Neural crest cell (in vitro differentiated cells): ENCODE measurements at places on chromosomes 6 and 20. TPM values are rescaled to one million over a fixed set of nuclear protein-coding genes. Genes with fewer than 3 reads are reported as not detected.

SPATA2 gene
- 10.3 and 10.5 TPM in 2 replicates for total RNA-seq

SLPI gene
- not detected in 2 replicates for total RNA-seq

PAQR8 gene
- total RNA-seq, result 10.5 and 10.7 TPM in 2 replicates

PPP1R16B gene
- 0.30 and 0.57 TPM in 2 replicates for total RNA-seq

C6orf15 gene
- total RNA-seq, result not detected in 2 replicates

COL20A1 gene
- total RNA-seq, result 8.9 and 10.2 TPM in 2 replicates

TCP11 gene
- total RNA-seq, result not detected in 2 replicates

DEFB128 gene
- not detected in 2 replicates for total RNA-seq

CALHM6 gene
- 1.3 and 4.6 TPM in 2 replicates for total RNA-seq

FAM83C gene
- total RNA-seq, result not detected in 2 replicates

BNIP5 gene
- not detected in 2 replicates for total RNA-seq

FAM162B gene
- 1.9 and 2.5 TPM in 2 replicates for total RNA-seq

MUC22 gene
- not detected in 2 replicates for total RNA-seq

- no peak for DNase-seq
Measured at GRCh38 chr6:114276783-114277182, 66.0 kb downstream of the HS3ST5 start.

DNA sequence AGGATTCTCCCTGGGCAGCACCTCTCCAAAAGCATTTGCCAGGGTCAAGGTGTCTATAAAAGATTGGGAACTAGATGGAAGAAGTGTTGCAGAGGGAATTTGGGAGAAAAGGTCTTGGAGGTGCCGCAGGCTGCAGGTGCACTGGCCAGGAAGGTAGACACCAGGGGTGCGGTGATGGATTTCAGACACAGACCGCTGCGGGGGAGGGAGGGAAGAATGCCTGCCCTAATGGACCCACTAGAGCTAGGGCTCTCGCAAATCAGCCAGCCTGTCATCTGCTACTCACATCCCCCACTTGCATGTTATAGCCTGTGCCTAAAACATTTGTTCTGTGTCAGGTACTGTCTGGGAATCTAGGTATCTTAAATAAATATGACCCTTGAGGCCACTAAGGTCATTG, 193.6 kb upstream of the SLC24A3 start:
- no peak for DNase-seq

- DNase-seq, result no peak
Measured at GRCh38 chr6:34695729-34696188, 808 bp downstream of the ILRUN start.

DNA sequence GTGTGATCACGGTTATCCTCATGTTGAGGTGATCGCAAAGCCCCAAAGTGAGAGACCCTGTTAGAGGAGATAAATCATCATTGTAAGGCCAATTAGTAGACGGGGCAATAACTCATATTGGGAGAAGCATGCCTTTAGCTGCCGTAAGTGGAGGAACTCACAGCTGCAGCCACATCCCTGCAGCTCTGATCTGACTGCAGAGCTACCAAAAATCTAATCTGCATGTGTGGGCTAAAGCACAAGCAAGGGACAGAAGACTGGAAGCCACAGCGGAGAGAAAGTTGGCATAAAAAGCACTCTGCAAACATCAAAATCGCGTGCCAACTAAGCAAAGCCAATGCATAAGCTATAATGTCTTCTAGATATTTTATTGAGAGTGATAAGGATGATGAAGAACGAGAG, 79.8 kb downstream of the TBC1D7 start:
- no peak for DNase-seq

GRCh38 chr6:36738108-36738507, 40.5 kb downstream of the RAB44 start:
- DNase-seq, result no peak

DNA sequence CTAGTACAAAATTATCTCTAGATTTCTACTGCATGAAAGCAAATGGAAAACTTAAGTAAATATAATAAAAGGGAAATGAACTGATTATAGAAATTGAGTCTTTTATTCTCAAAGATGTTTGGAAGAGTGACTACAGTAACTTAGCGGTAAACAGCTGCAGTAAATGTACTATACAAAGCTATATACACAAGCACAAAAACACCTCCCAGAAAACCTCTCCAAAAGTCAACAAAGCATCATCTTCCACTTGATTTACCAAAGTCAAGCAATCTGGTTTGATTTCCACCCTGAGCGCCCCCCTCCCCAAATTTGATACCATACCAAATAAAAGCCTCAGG, 142.1 kb upstream of the SHLD1 start:
- no peak for DNase-seq

- DNase-seq, result no peak
Measured at GRCh38 chr6:81172056-81172740, 580.3 kb downstream of the TENT5A start.

GRCh38 chr6:57162516-57162915, 9.6 kb upstream of the BAG2 start:
- DNase-seq, result no peak

DNA sequence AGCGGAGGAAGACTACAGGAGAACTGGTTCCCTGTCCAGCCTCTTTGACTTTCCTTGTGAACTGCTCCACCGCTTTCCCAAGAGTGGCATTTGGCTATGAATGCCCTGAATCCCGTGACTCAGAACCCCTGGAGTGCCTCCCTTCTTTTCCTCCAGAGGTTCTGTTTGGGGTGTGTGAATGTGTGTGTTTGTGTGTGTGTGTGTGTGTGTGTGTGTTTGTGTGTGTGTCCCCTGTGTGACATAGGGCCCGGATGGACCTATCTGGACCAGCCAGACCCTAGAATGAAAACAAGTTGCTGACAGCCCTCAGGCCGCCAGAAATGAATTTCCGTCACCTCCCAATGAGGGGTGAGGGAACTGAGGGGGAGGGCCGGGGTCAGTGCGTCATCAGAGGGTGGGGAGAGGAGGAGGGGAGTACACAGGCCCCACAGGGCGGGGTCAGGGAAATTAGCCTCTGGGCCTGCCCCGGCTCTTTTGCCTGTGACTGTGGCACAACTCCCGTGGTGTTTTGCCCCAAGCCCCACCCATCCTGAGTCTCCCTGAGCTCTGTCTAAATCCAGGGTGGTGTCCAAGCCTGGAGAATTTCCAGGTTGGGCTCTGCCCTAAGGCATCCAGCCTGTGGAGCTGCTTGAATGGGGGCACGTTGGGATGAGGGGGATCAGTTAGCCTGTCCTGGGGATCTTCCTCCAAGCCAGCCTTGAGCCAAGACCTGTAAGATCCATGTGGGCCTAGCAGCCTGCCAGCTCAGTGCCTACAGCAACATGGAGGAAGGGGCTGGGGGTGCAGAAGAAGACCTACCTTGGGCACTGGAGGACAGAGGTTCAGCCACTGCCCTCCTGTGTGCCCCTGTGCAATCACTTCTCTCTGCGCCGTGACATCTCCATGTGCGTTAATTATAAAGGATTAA, 15.2 kb upstream of the MRPS18A start:
- DNase-seq, result peak; percentile 62

GRCh38 chr20:44897133-44897532, 11.6 kb downstream of the YWHAB start:
- no peak for DNase-seq

- no peak for DNase-seq
Measured at GRCh38 chr6:30938730-30939129, 2.0 kb upstream of the MUCL3 start.
